ENCODE measurements at places on chromosomes 3 and 15.
A peak's percentile ranks its signal among the peaks of the same experiment; 100 is the strongest.

DNA sequence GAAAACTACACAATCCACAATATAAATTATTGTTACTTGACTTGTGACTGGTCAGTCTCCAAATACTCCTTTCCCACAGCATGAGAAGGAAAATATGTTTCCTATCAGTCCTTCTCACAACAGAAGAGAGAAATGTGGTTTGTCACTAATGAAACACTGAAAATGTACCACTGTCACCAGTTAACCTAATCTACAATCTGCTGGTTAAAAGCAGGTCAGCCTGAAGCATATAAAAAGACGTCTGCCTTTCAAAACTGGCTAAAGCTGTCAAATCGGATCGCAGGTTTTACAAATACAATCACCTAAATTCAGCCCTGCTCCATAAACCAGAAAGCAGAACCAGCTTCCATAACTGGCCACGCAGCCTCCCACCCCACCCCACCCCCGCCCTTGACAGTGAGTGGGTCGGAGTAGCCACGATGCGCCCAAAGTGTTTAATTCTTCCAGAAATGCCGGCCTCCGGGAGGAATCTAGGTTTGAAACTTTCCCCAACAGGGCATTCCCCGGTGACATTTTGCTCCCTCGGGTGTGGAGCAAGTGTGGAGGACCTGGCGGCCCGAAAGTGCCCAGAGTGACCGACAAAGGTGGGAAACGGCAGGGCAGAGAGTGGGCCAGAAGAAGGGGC, 682 bp downstream of the ETFA start:
- no peak for DNase-seq

DNA sequence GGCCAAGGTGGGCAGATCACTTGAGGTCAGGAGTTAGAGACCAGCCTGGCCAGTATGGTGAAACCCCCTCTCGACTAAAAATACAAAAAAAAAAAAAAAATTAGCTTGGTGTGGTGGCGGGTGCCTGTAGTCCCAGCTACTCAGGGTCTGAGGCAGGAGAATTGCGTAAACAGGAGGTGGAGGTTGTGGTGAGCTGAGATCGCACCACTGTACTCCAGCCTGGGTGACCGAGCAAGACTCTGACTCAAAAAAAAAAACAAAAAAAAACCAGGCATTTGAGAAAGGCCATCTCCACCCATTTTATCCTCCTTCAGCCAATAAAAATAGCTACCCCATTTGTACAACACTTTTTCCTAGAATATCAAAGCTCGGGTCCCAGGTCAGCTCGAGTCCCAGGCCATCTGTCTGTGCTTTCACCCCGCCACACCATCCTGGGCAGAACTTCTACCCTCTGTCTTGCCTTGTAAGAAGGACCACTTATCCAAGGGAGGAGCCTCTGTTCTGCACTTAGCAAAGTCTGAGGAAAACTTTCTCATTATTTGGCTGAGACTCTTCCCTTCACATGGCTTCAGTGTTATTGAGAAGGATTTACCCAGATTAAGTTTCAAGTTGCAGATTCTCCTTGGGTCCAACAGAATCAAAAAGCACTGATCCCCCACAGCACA, 99.1 kb downstream of the MESD start:
- DNase-seq: no peak

DNA sequence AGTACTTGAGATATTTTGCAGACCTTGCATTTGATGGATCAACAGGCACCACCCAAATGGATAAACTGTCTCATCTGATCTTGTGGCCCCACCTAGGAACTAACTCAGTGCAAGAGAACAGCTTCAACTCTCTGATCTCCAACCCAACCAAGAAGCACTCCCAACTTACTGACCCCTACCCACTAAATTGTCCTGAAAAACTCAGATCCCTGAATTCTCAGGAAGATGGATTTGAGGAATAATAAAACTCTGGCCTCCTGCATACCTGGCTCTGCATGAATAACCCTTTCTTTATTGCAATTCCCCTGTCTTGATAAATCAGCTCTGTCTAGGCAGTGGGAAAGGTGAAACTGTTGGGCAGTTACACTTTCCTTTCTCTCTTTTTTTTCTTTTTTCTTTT, 247.9 kb downstream of the ZPLD1 start:
- no peak for DNase-seq

DNA sequence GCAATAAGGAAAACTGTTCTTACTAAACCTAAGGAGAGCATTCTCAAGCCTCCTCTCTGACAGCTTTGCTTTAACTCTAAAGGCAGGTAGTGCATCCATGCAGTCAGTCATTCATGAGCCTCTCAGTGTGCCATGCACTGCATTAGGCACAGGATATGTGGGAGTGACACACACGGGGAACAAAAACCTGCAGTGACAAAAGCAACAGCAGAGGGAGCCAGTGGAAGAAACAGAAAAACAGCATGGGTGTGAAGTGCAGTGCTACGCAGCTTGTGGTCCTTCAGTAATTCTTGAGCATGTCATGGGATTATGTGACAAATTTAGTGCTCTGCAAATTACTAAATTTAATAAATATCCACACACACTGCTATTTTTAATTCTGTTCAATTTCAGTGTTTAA, 230.7 kb downstream of the BBX start:
- peak; percentile 58 for DNase-seq
